Spinal cord (tissue), 10 donors: ENCODE measurements at places on chromosomes 1 and 21.
A peak's percentile ranks its signal among the peaks of the same experiment; 100 is the strongest.

GRCh38 chr21:14303731-14304488, 79.0 kb downstream of the HSPA13 start:
- DNase-seq, result no peak

DNA sequence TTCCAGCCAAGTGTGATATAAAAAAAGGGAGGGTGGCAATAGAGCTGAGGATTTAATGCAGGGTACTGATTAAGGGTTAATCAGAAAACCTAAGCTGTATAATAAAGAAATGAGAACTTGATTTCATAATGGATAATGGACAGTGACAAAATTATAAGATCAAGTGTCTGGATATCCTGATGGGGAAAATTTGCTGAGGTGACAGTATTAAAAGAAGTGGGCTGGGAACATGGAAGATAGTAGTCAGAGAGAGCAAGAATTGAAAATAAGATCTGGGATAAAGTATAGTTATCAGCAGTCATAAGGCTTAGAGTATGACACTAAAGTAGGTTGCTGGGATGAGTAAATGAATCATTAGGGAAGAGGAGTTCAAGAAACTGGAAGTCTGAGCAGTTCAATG, 627.3 kb upstream of the RGS18 start:
- DNase-seq, result no peak

DNA sequence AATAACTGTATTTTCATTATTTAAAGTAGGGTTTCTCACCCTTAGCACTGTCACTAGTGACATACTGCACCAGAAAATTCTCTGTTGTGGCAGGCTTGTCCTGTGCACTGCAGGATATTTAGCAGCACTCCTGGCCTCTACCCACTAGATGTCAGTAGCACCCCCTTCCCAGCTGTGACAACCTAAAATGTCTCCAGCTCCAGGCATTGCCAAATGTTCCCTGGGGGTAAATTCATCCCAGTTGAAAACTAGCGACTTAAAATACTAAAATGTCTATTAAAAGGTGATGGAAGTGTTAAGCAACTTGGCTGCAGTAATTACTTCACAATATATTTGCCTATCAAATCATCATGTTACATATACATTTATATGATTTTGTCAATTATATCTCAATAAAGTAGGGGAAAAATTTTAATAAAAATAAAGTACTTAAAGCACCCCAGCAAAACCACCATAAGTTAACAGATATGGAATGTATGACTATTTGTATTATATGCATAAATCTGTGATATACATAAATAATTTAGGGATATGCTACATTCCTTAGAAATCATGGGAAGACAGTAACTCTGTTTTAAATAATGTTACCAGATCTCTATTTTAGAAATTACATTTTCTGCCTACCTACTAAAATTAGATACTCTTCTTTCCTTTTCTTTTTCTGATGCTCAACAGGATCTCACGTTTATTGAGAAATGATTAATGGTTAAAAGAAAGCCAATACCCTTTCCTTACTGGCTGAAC, 74.6 kb downstream of the ARID4B start:
- peak; percentile 84 for DNase-seq

GRCh38 chr1:16122350-16122881, 33.5 kb downstream of the EPHA2 start:
- no peak for DNase-seq

GRCh38 chr1:91124989-91125417, 103.2 kb upstream of the ZNF644 start:
- DNase-seq, result no peak

GRCh38 chr1:203291201-203292096, 13.9 kb upstream of the BTG2 start:
- no peak for DNase-seq

GRCh38 chr1:158818560-158818959, 12.6 kb upstream of the MNDA start:
- DNase-seq, result no peak

DNA sequence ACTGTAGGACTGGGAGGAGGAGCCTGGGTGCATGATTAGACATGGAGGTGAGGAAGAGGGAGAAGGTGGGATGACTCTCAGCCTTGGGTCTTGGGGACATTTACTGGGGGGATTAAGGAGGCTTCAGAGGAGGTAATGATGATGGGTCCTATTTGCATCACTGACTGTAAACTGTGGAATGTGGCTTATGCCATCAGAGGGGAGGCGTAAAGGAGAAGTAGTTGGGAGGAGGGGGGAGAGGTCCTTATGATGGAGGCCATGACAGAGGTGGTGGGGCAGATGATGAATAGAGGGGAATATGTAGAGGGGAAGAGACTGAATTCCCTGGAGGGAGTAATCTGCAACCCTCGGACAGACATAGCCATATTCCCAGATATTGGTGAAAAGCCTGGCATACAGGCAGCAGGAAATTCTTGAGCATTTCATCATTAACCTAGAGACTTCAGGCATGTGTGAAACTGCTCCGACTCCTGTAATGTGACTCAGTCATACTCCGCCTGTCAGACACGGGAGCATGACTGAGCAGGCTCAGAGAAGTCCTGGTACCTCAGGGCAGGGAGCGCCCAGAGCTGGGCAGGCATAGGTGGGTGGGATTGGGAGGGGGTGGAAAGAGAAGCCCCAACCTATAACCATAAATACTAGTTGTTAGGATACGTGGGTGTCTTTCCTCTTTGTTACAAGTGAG, 8.0 kb upstream of the LCE5A start:
- no peak for DNase-seq

GRCh38 chr1:191831572-191831971, 326.7 kb upstream of the RGS18 start:
- no peak for DNase-seq

GRCh38 chr1:165153182-165153581, 203.3 kb downstream of the LMX1A start:
- DNase-seq, result no peak

DNA sequence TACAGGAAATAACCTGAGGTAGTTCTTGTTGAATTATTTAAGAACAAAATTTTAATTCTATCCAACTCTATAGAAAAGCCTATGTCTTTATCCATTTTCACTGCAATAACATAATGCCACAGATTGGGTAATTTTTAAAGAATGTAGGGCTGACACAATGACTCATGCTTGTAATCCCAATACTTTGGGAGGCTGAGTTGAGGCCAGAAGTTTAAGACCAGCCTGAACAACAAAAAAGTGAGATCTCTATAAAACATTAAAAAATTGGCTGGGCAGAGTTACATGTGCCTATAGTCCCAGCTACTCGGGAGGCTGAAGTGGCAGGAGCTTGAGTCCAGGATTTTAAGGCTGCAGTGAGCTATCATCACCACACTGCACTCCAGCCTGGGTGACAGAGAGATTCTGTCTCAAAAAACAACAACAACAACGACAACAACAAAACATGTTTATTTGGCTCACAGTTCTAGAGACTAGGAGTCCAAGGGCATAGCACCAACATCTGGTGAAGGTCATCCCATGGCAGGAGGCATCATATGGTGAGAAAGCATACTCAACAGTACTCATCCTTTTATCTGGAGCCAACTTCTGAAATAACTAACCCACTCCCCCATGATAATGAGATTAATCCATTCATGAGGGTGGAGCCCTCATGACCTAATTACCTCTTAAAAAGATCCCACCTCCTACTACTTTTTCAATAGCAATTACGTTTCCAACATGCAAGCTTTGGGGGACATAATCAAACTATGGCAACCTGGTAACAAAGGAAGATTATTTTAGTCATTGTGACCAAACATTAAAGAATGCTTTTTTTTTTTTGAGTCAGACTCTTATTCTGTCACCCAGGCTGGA, 59.6 kb downstream of the ABL2 start:
- DNase-seq, result no peak

DNA sequence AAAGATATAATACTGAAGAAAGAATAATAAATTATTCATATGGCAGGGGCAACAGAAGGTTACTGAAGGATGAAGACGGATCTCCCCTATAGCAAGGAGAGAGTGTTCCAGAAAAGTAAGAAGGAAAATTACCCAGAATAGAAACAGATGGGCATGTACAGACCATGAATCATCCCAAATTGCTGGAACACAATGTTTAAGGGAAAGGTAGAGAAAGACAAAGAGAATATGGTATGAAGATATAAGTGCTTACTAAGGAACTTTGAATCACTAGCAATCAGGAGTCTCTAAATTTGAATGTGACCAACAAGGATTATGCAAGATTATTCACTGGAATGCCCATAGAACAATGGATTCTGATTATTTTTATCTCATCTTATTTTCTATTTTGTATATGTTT, 375.4 kb downstream of the COL11A1 start:
- DNase-seq, result no peak

DNA sequence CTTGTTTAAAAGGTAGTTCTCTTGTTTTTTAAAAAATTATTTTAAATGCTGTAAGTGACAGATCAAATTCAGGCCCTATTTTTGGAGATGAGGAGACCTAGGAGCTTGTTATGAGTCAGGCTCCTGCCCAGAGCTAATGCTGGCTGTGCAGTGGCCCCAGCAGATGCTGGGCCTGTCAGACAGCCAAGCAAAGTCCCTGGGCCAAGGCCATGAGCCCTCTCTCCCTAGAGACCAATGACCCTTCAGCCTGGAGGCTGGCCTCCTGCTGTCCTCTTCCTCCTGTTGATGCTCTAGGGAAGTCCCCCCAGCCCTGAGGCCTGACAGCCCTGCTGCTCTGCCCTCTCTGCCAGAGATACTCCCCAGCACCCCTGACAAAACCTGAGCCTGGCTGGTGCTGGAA, 128.1 kb upstream of the CTTNBP2NL start:
- DNase-seq, result no peak

GRCh38 chr1:11649624-11650330, 4.5 kb downstream of the FBXO2 start:
- DNase-seq, result no peak

GRCh38 chr1:42938645-42939615, 19.7 kb downstream of the SLC2A1 start:
- DNase-seq, result no peak

GRCh38 chr1:6466023-6466422, at the start of gene TNFRSF25:
TNFRSF25 (minus strand) TSS chr1:6466173; CDS start chr1:6466107, 66 bp downstream.
- DNase-seq, result no peak

- no peak for DNase-seq
Measured at GRCh38 chr1:40872276-40872675, 10.1 kb upstream of the CITED4 start.

- no peak for DNase-seq
Measured at GRCh38 chr21:15255261-15255660, 190.5 kb upstream of the NRIP1 start.

- no peak for DNase-seq
Measured at GRCh38 chr21:26852423-26852822, 7.2 kb upstream of the ADAMTS1 start.

DNA sequence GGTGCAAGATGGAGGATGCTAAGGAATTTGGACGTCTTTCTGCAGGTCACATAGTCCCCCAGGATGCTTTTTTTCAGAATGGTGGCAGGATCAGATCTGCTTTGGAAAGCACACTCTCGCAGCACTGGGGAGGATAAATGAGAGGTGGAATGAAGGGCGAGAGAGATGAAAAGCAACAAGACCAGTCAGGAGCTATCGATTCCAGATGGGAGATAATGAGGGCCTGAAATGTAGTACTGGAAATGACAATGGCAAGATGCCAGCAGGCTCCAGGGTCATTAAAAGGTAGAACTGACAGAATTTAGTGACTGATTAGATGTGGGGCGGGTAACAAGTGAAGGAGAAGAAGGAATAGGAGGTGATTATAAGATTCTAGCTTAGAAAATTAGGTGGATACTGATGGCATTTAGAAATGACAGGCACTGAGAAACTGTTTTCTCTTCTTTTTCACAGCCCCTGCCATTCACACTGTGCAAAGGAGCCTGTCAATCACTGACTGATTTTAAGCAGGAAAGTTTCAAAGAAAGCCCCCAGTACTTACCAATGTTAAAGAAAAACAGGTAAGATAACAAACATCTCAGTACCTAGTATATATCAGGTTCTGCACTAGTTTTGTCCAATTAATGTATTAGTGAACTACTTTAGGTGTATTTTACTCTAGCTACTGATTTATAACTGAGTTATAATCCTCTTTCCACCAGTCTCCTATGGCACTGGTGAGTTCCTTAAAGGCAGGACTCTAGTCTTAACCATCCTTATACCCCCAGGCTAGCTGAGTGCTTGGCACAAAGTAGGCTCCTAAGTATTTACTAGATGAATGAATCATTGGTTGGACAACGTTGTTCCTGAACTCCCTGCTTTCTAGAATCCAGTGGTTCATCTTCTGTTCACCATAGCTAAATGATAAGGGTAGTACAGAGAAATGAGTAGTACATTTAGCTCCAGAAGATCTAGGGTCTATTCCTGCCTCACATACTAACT, 9.2 kb downstream of the PIGM start:
- no peak for DNase-seq

DNA sequence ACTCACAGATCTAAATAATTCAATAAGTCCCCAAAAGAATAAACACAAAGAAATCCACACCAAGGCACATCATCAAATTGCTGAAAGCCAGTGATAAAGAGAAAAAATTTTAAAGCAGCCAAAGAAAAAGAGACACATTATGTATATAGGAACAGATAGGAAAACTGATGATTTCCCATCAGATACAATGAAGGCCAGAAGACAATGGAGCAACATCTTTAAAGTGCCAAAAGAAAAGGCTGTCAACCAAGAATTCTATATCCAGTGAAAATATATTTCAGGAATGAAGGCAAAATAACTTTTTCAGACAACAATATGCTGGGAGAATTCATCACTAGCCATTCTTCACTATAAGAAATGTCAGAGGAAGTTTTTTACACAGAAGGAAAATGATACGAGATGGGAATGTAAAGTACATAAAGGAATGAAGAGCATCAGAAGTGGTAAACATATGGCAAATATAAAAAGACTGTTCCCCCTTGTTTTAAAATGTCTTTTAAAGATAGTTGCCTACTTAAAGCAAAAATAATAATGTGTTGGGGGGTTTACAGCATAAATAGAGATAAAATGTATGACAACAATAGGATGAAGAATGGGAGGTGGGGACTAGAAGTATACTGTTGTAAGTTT, 9.4 kb upstream of the MYOG start:
- DNase-seq, result no peak

DNA sequence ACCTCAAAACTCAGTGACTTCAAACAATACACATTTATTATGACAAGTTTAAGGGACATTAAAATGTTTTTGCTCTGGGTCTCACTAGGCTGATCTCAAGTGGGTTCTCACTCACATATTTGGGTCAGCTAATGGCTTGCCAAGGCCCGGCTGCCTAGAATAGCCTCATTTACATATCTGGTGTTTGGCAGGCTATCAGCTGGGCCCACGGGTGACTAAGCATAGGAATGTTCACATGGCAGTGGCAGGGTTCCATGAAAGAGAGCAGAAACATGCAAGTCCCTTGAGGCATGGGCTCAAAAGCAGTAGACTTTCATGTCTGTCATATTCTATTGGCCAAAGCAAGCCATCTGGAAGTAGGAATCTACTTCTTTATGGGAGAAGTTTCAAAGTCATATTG, 492.6 kb downstream of the KCNT2 start:
- DNase-seq, result peak; percentile 39

GRCh38 chr1:109931189-109931731, 20.6 kb downstream of the CSF1 start:
- DNase-seq, result no peak

DNA sequence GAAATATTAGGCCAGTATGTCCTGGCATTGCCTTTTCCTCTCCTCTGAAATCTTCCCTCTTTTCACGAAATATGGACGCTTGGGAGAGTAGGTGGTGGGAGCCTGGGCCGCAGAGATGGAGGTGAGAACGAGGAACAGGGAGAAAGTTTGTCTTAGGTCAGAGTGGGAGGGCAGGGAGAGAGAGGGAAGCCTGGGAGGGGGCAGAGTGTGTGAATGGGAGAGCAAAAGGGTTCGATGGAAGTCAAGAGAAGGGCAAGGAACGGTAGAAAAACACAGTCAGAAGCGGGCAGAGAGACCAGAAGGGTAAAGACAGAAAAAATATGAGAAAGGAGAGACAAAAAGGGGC, 1.2 kb downstream of the TRABD2B start:
- DNase-seq, result no peak
